CD4-positive, alpha-beta T cell treated with Interleukin-17A for 1 hour (primary cell): ENCODE measurements at places on chromosomes 3 and 15.

- DNase-seq: no peak
Measured at GRCh38 chr3:69143612-69144011, 21.2 kb upstream of the LMOD3 start.

GRCh38 chr3:192409201-192409837 is 318.0 kb downstream of the FGF12 start:
- DNase-seq: no peak

DNA sequence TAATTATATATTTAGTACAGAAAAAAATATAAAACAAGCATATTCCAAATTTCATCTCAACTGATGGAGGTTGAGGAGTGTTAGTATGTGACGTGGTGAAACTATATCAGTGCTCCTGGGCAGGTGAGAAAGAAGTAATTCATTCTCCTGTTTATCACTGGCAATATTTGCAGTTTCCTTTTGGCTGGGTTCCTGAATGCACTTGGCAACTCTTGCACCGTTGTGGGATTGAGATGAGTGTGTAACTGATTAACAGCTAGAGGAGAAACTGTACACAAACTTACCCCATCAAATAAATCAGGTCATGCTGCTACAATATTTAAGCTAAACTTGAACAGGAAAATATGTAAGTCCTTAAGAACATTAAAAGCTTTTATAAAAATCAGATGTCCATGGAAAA is 2.1 kb upstream of the ATP13A4 start:
- DNase-seq: no peak

GRCh38 chr3:14273901-14274611 is 95.4 kb downstream of the LSM3 start:
- DNase-seq: no peak

- DNase-seq: no peak
Measured at GRCh38 chr3:156316076-156316475, 195.7 kb downstream of the KCNAB1 start.

DNA sequence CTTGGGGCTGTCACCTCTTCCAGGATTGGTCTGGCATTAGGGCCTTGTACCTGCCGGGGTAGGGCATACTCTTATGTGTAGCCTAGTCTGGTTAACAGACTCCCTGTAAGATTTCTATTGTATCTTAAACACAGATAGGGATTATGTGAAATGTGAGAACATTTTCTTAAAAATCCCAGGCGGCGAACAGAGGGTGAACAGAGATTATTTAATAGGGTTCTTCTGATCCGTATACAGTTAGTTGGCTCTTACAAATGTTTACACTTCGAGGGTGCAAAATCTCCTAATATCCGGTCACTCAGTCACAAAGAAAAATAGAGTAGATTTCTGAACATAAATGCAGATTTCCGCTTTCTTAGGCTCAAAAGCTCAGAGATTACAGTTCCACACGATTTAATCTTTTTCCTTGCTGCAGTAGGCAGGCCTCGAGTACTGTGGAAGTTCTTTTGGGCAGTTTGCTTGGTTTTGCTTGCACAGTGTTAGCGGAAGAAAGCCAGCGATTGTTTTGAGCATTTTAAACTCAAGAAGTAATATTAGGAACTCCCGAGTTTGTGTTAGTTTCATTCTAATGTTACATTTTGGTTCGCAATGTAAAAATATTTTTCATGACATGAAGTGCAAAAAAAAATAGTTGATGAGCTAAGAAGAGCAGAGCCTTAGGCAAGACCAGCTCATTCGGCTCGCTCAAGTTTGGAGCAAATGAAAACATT is 993 bp downstream of the PLCL2 start:
- no peak for DNase-seq

DNA sequence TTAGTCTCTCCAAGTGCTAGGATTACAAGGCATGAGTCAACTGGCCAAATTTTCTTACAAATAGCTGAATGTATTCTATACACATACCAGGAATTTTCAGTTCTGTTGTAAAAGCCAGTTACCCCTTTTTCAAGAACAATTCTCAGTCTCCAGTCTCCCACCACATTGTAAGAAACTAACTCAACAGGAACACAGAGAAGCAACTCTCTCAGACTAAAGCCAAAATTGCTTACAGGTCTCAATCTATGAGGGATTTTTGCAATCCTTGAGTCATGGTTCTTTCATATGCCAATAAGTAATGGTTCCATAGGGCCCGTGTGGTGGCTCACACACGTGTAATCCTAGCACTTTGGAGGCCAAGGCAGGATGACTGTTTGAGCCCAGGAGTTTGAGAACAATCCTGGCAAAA is 8.5 kb downstream of the IP6K2 start:
- DNase-seq: no peak

GRCh38 chr3:142007710-142008399 is 131.4 kb downstream of the ATP1B3 start:
- DNase-seq: no peak

DNA sequence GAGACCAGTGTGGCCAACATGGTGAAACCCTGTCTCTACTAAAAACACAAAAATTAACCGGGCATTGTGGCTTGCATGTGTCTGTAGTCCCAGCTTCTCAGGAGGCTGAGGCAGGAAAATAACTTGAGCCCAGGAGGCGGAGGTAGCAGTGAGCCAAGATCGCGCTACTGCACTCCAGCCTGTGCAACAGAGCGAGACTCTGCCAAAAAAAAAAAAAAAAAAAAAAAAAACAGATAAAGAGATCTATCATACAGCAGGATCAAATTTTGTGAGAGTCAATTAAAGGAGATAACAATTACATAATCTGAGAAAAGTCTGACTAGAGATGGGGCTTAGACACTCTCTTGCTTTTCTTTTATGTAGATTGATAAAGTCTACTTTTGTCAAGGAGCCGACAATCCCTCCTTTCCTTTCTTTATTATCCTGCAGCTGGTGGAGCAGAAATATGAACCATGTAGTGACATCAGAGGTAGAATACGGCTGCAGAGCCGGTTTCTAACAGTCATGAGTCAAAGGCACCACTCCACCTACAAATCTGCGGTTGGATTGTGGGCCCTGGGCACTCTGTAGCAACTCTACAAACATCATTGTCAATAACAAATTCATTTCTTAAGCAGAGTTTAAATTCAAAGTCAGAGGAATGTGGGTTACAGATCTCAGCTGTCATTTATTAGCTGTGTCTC is 9.0 kb downstream of the C2CD4A start:
- DNase-seq: no peak

DNA sequence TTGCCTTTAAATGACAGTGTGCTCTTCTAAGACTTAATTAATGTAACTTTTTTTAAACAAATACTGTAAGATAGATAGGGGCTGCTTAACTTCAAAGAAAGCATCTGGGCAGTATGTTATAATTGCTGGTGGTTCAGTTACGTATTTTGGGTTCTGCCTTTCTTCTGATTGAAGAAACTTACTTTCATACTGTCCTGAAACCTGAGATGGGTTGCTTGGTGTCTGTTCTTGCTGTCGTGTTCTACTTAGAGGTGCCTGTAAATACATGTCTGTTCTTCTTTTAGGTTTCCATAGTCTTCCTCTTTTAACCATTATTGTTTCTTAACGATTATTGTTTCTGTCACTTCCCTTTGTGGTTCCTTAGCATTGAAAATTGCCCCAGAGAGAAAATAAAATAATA is 297.7 kb upstream of the CHRM5 start:
- DNase-seq: no peak

DNA sequence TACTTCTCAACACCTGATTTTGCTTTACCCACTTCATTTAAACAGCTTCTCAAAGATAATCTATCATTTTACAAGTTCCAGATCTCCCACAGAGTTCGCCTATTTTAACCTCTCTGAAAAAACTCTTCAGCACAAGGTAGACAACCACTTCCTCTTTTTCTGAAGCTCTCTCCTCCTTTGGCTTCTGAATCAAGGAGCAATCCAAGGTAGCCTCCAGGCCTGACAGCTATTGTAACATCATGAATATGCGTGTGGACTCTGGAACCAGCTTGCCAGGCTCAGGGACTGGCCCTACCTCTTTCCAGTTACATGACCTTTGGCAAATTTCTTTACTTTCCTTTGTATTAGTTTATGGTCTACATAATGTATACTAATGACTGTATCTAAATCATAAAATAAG is 405.9 kb upstream of the ZNF385D start:
- DNase-seq: no peak
